Tracheal epithelial cell (primary cell): ENCODE measurements at places on chromosomes 4 and X. TPM values are rescaled to one million over a fixed set of nuclear protein-coding genes. Genes with fewer than 3 reads are reported as not detected.

Gene SRPK3
- total RNA-seq = under 0.01 and 0.43 TPM in 2 replicates

Gene SYTL5
- 0.48 and 3.6 TPM in 2 replicates for total RNA-seq

Gene TEX13B
- total RNA-seq = not detected in 2 replicates

Gene TEX13C
- not detected in 2 replicates for total RNA-seq

Gene SPANXD
- not detected in 2 replicates for total RNA-seq
